ENCODE measurements at places on chromosomes 6 and 20.

DNA sequence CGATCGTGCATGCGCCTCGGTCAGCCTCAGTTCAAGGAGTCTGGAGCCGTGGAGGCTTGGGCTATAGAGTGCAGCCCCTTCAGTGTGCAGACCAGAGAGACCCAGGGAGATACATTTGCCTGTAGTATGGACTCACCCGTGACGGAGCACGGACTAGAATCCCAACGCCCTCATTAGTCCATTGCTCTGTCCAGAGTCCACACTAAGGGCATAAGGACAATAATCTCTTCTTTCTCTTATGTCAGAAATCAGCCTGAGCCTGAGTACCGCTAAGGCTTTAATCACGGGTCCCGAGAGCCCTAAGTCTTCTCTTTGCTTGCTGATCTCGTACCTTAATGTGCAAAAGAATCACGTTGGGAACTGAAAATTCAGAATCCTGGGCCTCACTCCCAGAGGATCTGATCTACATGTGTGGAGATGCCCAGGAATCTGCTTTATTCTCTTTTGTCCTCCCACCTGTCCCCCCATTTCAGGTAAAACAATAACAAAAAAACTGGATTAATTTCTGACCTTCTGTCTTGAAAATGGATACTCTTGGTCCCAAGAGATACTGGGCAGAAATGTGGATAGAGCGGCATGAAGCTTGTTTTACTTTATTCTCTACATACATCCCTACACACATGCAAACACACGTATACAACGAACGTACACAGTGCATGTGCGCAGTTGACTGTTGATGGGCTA lies 671 bp downstream of the BPHL start:
- peak; percentile 31 for DNase-seq

DNA sequence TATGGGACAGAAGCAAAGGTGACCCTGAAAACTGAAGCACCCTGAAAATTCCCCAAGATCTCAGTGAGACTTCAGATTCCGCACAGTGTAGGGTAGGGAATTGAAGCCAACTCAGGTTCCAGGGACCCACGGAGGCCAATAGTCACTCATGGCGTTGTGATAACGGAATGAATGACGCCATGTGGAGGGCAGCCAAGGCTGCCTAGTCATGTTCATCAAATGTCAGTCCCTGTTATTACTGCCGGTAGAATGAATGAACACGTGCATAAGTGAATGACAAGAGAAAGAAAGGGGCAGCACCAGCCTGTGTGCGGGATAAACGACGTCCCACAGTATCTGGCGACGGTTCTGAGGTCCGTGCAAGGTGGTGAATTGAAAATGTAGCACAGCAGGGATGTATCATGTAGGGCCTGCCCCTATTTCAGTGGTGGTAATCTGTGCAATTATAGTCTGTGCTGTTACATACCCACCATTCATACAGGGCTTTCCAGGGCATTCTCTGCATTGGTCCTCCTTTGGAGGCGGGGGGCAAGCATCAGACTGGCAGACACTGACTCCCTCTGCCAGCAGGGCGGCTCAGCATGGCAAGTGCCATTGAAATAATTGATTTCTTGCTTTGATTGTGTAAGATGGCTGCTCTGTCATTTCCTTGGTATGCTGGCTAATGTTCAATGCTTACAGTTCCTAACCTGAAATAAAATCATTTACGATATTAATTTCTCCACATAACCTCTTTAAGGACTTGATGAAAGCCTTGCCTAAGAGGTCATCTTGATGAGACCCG lies 386.9 kb downstream of the CDH4 start:
- no peak for DNase-seq

- DNase-seq = no peak
Observed at GRCh38 chr6:84825461-84825860, 61.1 kb upstream of the TBX18 start.

DNA sequence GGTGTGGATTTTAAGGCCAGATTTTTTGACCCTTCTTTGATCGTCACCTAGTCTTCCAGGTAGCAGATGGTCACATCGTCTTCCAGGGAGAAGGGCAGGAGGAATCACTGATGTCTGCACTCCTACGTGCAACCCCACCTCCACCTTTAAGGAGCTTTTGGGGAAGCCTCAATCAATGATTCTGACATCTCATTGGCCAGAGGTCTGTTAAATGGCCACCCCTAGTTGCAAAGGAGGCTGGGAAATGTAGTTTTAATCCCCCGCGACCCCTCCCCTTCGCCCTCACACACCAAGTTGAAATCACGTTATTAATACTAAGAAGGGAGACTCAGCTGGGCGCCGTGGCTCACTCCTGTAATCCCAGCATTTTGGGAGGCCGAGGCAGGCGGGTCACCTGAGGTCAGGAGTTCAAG lies 151.4 kb downstream of the BCAS1 start:
- no peak for DNase-seq

- no peak for DNase-seq
Observed at GRCh38 chr6:105550955-105551620, 148.2 kb upstream of the PREP start.

DNA sequence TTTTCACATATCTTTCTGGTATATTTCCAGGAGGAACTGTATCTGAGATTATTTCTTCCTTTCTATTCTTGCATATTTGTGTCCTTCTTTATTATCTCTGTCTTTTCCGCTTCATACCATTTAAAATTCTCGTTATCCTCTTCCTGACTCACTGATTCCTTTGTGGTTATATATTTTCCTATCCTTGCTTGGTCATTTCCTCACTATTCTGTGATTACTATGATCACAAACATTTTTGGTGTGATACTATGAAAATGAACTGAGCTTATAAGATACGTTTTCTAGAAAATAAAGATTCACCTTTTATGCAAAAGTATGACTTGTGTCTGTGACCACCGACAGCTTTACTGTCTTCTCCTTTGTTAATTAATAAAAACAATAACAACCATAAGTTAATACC lies 26.5 kb upstream of the MYCT1 start:
- no peak for DNase-seq

- no peak for DNase-seq
Observed at GRCh38 chr6:132483779-132484679, 28.9 kb downstream of the STX7 start.

- peak; percentile 12 for DNase-seq
Observed at GRCh38 chr20:56247954-56248782, at the start of gene MC3R. Gene MC3R, plus strand, starts transcription at chr20:56248732. Its CDS starts 112 bp downstream, at chr20:56248844.

GRCh38 chr6:134343066-134343465 lies 25.2 kb upstream of the SGK1 start:
- no peak for DNase-seq

DNA sequence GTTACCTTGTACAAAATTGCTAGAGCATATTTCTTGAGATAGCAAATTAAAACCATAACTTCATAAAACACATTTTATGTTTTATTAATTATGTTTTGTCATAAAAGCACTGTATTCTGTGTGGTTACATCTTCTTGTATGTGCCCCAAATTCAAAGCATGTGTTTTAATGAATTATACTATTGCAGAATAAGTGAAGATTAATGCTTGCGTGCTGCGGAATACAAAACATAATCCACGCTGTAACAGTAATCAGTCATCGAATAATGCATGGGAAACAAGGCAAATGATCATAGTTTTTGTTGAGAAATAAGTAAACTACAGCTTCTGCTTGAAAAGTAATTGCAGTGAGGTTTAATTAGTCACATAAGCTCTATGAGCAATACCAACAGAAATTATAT lies 459.2 kb upstream of the SOX4 start:
- DNase-seq = no peak

GRCh38 chr6:79421707-79422484 lies 115.3 kb downstream of the LCA5 start:
- DNase-seq = peak; percentile 77

DNA sequence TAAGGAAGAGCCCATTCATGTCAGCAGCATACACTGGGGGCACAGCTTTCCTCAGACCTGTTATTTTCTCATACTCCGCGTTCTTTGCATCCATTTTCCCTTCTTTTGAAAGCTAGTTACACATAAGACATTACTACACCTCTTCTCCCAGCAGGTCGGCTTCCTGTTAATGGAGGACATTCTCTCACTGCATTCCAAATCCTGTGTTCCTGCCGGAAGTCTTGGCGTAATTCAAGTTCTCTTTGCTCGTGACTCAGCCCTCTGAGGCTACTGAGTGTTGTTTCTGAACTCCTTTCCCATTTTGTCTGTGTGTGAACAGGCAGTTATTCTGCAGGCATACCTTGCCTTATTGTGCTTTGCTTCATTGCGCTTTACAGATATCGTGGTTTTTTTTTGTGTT lies 97.5 kb upstream of the ZBTB24 start:
- no peak for DNase-seq

DNA sequence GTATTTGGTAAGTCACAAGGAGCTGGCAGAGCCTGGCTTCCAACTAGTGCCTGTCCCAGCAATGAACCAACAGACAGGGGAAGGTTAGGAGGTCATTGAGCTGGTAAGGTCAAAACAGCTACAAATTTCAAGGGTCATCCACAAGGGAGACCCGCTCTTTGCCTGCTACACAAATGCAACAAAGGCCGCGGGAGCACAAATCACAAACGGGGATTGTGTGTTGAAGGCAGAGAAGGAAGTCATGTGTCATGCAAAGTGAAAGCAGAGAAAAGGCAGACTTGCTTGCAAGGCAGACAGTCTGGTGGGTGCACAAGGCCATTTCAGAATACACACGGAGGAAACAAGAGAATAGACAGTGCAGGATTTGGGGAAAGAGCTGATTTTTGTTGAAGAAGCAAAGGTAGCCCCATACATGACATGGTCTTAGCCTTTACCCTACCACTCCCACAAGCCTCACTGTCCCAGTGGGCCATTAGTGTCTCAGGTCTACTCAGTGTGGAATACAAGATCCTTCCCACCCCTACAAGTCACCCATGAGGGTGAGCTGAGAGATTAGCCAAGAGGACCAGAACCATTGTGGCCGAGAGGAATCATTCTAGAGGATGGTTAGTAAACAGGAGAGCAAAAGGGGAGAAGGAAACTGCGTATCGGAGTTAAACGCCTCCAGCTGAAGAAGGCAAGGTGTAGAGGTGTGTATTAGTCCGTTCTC lies 18.1 kb upstream of the SAMHD1 start:
- no peak for DNase-seq

- DNase-seq = no peak
Observed at GRCh38 chr6:39714802-39715201, 10.4 kb downstream of the KIF6 start.

- no peak for DNase-seq
Observed at GRCh38 chr6:157461000-157461915, 80.3 kb downstream of the ZDHHC14 start.

DNA sequence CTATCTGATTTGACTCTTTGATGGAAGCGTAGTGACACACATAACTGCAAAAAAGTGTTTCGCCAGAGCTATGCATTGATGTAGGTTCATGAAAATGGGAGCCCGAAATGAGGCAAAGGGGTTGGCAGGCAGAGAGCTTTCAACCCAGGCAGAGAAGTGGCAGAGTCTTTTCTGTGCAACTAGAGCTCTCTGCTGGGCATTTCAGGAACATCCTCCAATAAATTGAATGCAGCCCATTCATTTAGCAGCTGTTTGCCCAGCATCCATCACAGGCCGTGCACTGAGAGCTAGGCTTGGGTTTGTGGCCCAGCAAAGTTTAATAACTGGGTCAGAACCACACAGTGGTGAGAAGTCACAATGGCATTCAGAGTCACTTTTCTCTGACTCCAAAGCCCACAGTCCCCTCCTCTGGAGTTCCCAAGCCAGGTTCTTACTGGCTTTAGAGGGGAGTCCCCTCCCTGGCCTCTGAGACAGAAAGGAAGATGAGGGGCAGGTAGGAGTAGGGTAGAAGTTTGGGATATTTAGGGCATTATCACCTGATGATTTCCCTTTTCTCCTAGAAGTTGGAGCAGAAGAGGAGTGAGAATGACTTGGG lies 31.8 kb upstream of the ELMO2 start:
- no peak for DNase-seq

- no peak for DNase-seq
Observed at GRCh38 chr6:111773501-111774345, 99.5 kb downstream of the FYN start.

- DNase-seq = no peak
Observed at GRCh38 chr6:4727671-4728435, 48.4 kb upstream of the CDYL start.
